ENCODE measurements at places on chromosomes 3 and 15.
A peak's percentile ranks its signal among the peaks of the same experiment; 100 is the strongest.

DNA sequence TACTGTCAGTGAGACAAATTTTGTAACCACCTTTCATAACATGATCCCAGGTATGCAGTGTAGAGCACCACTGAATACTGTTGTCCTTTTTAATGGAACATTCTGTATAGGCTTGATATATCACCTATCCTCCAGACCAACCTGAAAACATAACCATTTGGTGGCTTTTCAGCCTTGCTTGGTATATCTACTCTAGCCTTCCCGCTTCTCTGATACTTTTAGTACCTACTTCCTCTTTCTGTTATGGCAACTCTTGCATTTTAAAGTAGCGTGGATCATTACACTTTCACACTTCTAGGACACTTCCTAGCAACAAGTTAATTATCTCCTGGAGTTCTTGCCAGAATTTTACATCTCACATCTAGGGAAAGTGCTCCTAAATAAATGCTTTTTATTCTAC is 226.6 kb upstream of the ROBO1 start:
- no peak for DNase-seq

DNA sequence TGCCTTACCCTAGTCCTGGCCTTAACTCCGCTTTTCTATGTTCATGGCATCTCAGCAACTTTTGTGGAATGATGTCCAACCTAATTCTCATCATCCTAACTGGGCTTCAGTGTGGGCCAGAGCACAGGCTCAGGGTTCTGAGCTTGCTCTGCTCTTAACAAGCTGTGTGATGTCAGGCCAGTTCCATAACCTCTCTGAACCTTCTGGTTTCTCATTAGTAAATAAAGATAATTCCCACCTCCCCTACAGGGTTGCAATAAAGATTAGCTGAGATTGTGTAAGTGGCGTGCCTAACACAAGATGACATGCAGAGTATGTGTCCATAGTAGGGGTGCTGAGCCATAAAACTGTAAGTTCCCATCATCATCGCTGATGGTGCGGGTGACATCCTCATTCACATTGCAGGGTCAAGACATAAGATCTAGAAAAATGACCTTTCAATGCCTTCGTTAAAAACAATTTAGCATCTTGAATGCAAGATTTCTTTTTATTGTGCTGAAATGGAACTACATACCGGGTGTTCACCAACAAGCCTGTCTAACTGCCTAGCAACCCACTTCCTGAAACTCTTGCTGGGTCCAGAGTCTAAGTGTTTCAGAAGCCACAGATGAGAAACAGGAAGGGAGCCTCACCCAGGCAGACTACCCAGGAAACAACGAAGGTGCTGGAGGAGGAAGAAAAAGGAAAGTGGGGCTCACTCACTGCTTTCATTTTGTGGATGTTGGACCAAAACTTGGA is 36.2 kb downstream of the CDCP1 start:
- no peak for DNase-seq

DNA sequence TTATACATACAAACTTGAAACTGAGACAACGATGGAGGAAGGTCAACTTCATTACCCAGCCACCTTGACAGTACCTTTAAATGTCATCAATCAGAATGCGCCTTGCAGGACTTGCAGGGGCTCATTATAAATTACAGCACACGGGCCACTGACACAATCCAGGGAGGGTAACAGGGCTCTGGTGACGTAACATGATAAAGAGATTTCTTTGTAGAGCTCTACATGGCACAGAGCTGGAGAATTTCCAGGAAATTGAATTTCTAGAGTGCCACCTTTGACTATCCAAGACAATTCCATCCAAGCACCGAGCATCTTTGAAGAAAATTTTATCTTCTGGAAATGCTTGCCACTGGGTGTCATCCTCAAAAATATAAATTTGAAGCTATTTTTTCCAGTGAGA is 486.0 kb downstream of the FOXP1 start:
- no peak for DNase-seq

DNA sequence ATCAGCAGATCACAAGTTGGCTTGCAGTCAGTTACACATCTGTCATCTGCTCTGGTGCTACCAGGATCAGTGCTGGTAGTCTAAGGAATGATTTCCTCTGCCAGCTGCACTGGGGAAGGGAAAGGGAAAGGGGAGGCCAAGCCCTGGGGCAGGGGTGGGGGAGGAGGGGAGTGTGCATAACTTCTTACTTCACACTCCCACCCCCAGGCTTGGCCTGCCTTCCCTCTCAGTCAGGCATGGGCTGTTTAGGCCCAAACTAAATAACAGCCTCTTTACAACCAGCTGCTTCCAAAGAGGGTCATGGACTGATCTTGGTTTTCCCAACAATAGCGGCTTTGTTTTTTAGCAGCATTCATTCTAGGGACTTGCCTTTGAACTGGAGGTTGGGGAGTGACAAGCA is 86.1 kb upstream of the PSMD6 start:
- peak; percentile 49 for DNase-seq

- DNase-seq = no peak
These were observed 439.4 kb upstream of the RBMS3 start for GRCh38 chr3:28841441-28841840.

DNA sequence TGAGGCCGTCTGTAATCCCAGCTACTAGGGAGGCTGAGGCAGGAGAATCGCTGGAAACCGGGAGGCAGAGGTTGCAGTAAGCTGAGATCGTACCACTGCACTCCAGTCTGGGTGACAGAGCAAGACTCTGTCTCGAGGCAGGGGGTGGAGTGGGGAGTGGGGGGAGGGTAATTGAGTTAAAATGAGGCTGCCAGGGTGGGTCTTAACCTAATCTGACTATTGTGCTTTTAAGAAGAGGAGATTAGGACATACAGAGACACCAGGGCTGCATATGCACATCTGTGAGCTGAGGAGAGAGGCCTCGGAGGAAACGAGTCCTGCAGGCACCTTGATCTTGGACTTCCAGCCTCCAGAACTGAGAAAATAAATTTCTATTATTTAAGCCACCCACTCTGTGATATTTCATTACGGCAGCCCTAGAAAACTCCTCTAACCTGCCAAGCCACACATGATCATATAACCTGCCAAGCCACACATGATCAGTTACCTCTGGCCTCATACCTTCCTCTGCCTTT is 197.0 kb downstream of the THSD4 start:
- DNase-seq = no peak

- peak; percentile 48 for DNase-seq
These were observed 50.6 kb downstream of the SERP1 start for GRCh38 chr3:150495563-150496168.

DNA sequence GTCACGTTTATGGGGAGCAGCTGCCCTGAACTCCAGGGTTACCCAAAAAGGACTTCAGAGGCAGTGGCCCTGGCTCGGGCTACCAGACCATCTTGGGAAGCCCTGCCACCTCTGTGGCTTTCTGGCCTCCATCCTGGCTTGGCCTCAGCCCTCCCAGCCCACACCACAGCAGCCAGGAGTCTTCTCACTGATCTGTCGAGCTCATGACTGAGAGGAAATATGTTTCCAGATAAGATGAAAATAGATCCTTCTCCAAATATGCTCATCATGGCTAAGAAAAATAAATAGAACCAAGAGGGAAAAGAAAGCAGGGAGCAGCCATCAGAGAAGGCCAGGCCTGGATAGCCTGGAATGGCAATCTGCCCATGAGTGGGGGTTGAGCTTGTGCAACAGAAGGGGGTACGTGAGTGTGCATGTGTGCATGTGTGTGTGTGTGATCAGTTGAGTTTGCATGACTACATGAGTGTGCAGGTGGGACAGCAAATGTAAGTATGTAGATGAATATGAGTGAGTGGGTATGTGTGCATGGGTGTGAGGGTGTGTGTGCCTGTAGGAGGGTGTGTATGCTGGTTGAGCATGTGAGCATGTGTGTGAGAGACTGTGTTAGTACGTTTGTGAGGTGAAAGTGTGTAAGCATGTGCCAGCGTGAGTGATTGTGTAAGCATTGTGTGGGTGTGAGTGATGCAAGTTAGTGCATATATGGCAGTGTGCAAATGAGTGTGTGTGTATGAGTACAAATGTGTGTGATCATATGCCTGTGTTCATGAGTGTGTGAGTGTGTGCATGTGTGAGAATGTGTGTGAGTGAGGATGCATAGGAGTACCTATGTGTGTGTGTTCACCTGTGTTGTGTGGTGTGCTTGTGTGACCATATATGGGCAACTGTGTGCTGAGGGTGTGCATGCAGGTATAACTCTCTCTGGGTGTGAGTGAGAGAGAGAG is 9.9 kb upstream of the RFT1 start:
- no peak for DNase-seq

All from retina (tissue), 1 donor.